ENCODE measurements at places on chromosomes 12 and 14.

- peak; percentile 68 for DNase-seq
Measured at GRCh38 chr14:105294142-105294597, 6.6 kb downstream of the BRF1 start.

DNA sequence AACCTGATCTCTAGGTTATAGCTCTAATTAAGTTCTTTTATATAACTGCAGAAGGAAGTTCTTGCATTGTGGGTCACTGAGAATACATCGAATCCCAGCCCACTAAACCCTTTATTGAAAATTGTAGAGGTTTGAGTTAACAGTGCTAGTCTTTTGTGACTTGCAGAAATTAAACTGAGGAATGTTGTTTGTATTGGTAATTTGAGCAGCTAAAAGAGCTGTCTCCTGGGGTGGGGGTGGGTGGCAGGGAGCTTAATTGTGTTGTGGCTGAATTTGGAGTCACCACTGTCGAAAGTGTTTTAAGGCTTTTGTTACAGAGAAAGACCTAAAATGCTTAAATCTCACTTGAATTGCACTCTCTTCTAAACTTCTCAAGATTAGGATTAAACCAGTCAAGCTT is 3.2 kb upstream of the COX8C start:
- DNase-seq, result no peak

DNA sequence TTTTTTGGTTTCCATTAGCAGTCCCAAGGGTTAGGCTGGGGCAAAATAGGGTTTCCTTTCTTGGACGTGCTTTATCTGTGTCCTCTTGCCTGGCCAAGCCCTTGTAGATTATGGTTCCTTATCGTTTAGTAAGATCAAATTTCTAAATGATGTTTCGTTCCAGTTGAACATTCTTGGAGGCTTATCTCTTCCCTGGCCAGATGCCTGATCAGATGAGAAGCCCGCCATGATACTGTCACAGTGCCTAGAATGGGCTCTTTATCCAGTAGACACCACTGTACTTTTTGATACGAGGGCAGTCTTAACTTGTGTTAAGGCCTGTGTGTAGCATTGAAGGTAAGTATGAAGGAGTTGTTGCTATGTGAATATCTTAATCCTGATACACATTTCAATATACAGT is 76.1 kb upstream of the TMEM263 start:
- no peak for DNase-seq

GRCh38 chr12:62642486-62642885 is 175.9 kb downstream of the MON2 start:
- DNase-seq, result no peak

- no peak for DNase-seq
Measured at GRCh38 chr12:26737487-26738030, 95.4 kb downstream of the ITPR2 start.

DNA sequence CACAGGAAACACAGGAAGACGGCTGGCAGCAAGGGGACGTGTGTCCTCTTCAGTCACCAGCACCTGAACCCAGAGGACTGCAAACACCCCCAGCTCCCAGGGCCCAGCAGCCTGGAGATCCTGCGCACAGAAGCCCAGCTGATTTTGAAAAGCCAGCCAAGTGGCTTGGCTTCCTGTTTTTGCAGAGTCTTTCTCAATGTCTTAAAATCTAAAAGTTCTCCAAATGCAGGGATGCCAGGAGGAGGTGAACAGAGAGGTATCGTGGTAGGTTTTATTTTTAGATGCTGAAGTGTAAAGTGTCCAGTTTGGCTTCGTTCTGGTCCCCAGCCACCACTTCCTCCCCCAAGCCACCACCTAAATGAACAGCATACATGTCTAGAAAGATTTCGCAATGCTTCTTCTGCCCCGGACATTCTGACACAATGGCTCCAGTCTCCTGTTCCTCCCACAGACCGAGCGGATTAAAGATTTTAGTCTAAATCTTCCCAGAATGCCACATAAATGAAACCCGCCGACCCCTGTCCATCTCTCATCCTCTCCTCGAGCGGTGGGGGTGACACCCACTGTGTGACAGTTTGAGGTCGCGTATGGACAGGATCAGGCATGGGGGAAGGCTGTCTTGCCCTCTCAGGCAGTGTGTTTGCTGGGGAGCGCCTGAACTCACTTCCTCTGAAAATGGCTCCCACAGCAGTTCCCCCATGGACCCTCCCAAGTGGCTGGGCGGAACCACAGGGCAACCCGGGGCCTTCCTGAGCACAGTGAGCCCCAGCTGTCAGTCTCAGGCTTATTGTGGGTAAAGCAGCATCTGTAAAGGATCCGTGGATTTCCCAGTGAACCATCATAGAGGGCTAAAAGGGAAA is 41.6 kb downstream of the ITPK1 start:
- DNase-seq, result no peak

DNA sequence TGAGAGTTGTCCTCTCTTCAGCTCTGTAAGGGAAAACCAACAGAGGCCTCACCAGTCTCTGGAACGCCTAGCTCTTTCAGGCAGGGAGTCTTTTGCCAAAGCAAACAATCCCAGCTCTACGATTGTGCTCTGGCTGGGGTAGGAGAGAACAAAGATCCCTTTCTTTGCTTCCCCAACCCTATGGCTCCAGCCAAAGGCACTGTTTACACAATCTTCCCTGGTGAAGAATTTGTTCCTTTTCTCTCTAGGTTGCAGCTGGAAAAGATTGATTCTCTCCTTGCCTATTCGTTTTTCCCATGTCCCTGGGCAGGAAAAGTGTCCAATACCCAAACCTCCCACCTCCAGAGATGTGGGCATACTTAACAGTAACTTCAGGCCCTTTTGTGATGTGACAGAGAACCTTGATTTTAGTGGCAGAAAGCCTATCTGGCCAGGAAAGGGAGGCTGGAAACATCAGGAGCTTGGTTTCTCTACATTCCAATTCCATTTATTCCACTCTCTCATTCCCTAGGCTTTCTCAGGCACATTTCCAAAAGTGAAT is 16.8 kb downstream of the ATP5MC2 start:
- no peak for DNase-seq

DNA sequence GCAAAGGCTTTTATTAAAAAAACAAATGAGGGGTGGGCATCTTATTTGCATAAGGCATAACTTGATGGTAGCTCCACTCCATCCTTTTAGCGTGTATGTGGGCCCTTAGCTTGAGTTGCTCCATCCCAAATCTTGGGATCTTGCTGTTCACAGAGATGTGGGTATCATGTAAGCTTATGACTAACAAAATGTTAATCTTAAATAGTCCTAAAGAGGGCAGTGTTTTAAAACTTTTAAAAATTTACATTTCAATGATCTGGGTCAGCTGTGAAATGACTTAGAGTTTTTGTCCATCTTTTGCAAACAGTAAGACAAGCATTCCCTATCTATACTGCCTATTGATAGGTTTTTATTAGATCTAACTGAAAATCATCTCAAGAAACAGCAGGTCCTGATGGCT is 86.0 kb downstream of the SLCO1A2 start:
- DNase-seq, result no peak

GRCh38 chr14:94109915-94110250 is 653 bp upstream of the IFI27 start:
- DNase-seq, result no peak

GRCh38 chr12:54442099-54442498 is 23.0 kb upstream of the ITGA5 start:
- no peak for DNase-seq

GRCh38 chr12:121085506-121086353 is 46.7 kb upstream of the OASL start:
- DNase-seq, result no peak

DNA sequence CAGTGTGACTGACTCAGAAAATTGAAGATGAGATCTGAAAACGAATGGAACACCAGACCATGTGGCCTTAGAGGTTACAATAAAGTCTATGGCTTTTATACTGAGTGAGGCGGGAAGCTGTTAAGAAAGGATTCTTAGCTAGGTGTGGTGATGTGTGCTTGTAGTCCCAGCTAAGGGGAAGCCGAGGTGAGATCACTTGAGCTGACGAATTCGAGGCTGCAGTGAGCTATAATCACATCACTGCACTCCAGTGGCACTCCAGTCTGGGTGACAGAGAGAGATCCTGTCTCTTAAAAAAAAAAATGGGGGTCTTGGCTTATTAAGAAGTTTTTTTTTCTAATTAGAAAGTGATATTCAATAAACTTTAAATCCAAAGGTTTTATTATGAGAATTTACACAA is 678.6 kb downstream of the TMTC2 start:
- DNase-seq, result no peak

DNA sequence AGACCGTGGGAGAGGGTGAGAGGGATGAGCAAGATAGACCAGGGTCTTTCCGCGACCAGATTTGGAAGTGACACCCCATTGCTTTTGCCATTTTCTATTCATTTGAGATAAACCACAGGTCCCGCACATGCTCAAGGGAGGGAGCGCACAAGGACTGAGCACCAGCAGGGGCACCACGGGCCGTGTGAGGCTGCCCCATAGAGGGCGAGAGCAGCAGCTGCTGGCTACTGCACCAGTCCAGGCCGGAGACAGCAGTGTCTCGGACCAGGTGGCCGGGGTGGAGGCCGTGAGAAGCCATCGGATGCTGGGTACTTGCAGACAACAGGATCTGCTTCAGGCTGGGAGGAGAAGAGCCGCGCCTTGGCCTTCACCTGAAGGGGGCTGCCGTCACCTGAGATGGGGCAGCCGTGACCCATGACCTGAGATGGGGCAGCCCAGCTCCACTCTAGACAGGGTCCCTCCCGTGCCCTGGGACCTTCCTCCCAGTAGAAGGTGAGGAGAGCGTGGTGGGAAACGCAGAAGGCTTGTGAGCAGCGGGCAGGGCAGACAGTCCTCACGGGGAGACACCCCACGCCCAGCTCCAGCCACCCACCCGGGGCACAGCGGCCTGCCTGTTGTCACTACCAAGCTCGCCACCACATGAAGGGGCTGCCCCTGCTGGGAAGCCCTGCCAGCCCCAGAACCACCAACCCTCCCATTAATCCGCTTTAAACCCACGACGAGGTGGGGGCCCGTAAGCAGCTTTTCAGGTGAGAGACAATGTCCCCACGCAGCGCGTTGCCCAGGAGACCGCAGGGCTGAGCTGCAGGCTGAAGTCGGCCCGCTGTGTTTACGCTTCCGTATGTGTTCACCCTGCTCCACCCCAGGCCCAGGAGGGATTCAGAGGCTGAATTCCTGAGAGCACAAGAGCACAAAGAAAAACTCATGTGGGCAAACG is 61.7 kb upstream of the FBRSL1 start:
- DNase-seq, result no peak

GRCh38 chr14:100679153-100679552 is 47.5 kb upstream of the DLK1 start:
- no peak for DNase-seq

Data from activated T-cell treated with anti-CD3 and anti-CD28 coated beads, Interleukin-2, amount 50 U/mL, for 1 hour (primary cell).